Activated naive CD4-positive, alpha-beta T cell treated with anti-CD3 and anti-CD28 coated beads for 36 hours (primary cell): ENCODE measurements at places on chromosomes 16 and 17. TPM values are rescaled to one million over a fixed set of nuclear protein-coding genes. Genes with fewer than 3 reads are reported as not detected.

Gene CCL11
- total RNA-seq, result not detected

Gene KRT24
- total RNA-seq, result not detected

Gene PYDC1
- not detected for total RNA-seq

Gene FSCN2
- not detected for total RNA-seq

Gene CLEC10A
- not detected for total RNA-seq

Gene SEZ6
- not detected for total RNA-seq

Gene SBK1
- total RNA-seq, result 3.4 TPM

Gene ALOX12B
- total RNA-seq, result 2.0 TPM

Gene TMC7
- total RNA-seq, result not detected

Gene TNFSF13
- total RNA-seq, result 2.1 TPM

Gene SLFN12L
- 25.2 TPM for total RNA-seq

Gene WNT9B
- not detected for total RNA-seq

Gene EFCAB5
- 0.35 TPM for total RNA-seq

Gene LRRC75A
- total RNA-seq, result 0.79 TPM

Gene OR4D1
- total RNA-seq, result 0.40 TPM

Gene KRT31
- not detected for total RNA-seq

Gene KRTAP4-1
- not detected for total RNA-seq

Gene TPSD1
- not detected for total RNA-seq

Gene ATXN7L3
- 53.3 TPM for total RNA-seq

Gene ENO3
- total RNA-seq, result 28.9 TPM

Gene DHX58
- total RNA-seq, result 46.3 TPM

Gene CDH8
- not detected for total RNA-seq

Gene SLC5A11
- total RNA-seq, result not detected

Gene COTL1
- total RNA-seq, result 328 TPM

Gene NPIPB9
- 0.91 TPM for total RNA-seq

Gene TNK1
- total RNA-seq, result 4.0 TPM

Gene MLX
- total RNA-seq, result 22.1 TPM

Gene YPEL2
- 4.3 TPM for total RNA-seq

Gene CCL4
- total RNA-seq, result 5.5 TPM

Gene RSKR
- 15.6 TPM for total RNA-seq

Gene ADAT1
- total RNA-seq, result 47.5 TPM

Gene EPOP
- total RNA-seq, result 19.2 TPM

Gene KRTAP4-3
- not detected for total RNA-seq

Gene SMIM22
- not detected for total RNA-seq

Gene EXOSC6
- 21.0 TPM for total RNA-seq

Gene HOXB13
- total RNA-seq, result not detected

Gene MARCHF10
- total RNA-seq, result not detected

Gene KRTAP3-2
- total RNA-seq, result not detected

Gene CYGB
- not detected for total RNA-seq

Gene KRTAP4-4
- not detected for total RNA-seq

Gene HOXB7
- 0.29 TPM for total RNA-seq

Gene SLC2A4
- 0.37 TPM for total RNA-seq

Gene SSTR5
- not detected for total RNA-seq

Gene CD300LB
- not detected for total RNA-seq

Gene PSKH1
- total RNA-seq, result 7.1 TPM

Gene UMOD
- not detected for total RNA-seq

Gene PLA2G10
- total RNA-seq, result not detected

Gene CHD3
- total RNA-seq, result 180 TPM

Gene LRRC46
- total RNA-seq, result 0.31 TPM

Gene PRSS8
- total RNA-seq, result not detected

Gene PRSS27
- total RNA-seq, result 1.7 TPM

Gene CCDC92B
- 0.12 TPM for total RNA-seq

Gene ANKRD40CL
- total RNA-seq, result not detected

Gene CCL14
- not detected for total RNA-seq

Gene TNFRSF13B
- not detected for total RNA-seq

Gene TBC1D3I
- 0.19 TPM for total RNA-seq

Gene HSD17B2
- not detected for total RNA-seq

Gene CPHXL2
- total RNA-seq, result not detected
